ENCODE measurements at places on chromosomes 6 and 20. TPM values are rescaled to one million over a fixed set of nuclear protein-coding genes. Genes with fewer than 3 reads are reported as not detected.
A peak's percentile ranks its signal among the peaks of the same experiment; 100 is the strongest.

GRCh38 chr20:52536841-52537400 lies 345.3 kb upstream of the ZFP64 start:
- DNase-seq = no peak

DNA sequence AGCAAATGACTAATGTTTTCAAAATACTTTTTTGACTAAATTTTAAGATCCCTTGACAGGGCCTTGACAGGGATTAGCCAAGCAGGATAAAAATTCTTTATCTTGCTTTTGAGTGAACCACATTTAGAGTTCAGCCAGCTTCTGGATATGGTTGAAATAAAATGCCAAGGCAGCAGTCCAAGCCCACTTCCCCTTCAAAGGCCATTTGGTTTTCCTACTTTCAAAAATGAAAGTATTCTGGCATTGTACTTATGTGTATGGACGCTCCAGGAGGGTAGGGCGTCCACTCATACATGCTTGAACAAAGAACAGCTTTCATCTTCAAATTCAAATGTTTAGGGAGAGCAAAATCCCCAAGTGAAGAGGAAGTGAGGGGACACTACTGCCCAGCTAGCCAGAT lies 82.3 kb upstream of the BCLAF1 start:
- peak; percentile 56 for DNase-seq

- DNase-seq = no peak
Observed at GRCh38 chr6:113587078-113587699, 270.0 kb upstream of the MARCKS start.

DNA sequence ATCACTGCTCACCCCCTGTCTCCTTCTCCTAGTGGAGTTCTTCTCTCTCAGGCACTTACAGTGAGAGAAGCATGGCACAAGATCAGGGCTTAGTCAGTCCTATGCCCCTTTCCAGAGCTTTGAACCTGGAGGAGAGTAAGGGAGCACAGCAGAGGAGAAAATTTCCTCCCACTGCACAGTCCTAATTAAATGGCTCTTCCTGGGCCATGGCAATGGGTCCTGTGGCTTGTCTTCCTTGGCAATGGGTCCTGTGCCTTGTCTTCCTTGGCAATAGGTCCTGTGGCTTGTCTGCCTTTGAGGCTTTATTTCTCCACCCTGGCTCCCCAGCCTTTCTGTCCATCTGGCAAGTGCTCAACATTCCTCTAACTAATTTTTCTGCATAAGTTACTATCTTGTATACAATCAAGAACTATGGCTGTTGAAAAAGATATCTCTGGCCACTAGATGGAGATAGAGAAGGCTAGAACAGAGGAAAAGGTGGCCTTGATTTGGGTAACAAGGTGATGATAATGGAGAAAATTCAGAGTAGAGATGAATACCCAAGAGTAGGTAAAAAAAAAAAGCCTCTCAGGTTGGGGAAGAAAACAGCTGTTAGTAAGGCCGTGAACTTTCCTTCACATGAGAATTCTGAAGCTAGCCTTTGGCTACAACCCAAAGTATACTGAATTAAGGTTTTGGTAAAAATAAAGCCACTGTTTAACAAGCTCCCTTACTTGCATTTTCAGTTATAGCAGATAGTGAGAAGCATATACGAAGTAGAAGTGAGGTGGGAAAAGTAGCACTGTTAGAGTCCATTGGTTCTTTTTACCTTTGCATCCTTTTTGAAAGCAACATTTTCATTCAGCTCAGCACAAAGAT lies 504.9 kb downstream of the DOK5 start:
- peak; percentile 21 for DNase-seq

GRCh38 chr6:14270925-14271788 lies 153.6 kb downstream of the CD83 start:
- no peak for DNase-seq

Gene BPIFB1
- 1.4 TPM for total RNA-seq
